ENCODE measurements at places on chromosomes 3 and 15.

GRCh38 chr3:122430371-122430770, 14.5 kb upstream of the WDR5B start:
- no peak for DNase-seq

- no peak for DNase-seq
Measured at GRCh38 chr15:45026651-45027190, 3.7 kb downstream of the SORD start.

DNA sequence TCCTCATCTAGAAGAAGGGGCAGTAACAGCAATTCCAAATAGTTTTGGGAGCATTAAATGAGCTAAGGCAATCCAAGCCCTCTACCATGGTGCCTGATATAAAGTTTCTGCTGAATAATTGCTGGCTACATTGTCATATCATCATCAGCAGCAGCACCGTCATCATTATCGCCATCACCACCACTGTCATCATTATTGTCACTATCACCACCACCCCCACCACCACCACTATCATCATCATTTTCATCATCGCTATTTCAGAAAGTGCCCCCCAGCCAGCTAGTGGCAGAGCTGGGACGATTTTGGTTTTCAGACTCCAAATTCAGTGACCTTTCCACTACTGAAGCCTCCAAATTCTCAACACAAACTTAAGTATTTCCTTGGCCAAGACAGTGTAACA, 15.0 kb downstream of the XCR1 start:
- DNase-seq = no peak

GRCh38 chr3:194130188-194130587, 5.8 kb upstream of the HES1 start:
- no peak for DNase-seq

GRCh38 chr3:169863458-169863899, 6.3 kb downstream of the LRRC31 start:
- no peak for DNase-seq

DNA sequence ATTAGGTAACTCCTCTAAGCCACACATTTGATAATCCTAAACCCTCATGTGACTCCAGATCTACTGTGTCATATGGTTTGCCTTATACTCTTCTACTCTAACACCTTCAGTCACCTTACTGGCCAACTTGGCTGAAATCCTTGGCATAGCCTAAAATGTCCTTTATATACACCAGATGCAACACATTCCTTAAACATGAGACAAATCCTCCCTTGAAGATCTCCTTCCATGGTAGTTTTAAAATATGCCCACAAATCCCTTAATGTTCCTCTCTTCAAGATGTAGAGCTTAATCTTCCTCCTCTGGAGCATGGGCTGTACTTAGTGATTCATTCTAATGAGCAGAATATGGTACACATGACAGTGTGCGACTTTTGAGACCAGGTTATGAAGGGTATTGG, 238.9 kb downstream of the SUCLG2 start:
- no peak for DNase-seq
